ENCODE measurements at places on chromosomes 5 and 9. TPM values are rescaled to one million over a fixed set of nuclear protein-coding genes. Genes with fewer than 3 reads are reported as not detected.

GRCh38 chr5:80714570-80715298 lies 60.0 kb upstream of the DHFR start:
- DNase-seq: no peak

GRCh38 chr5:145921211-145921610 lies 15.2 kb upstream of the SH3RF2 start:
- no peak for DNase-seq

DNA sequence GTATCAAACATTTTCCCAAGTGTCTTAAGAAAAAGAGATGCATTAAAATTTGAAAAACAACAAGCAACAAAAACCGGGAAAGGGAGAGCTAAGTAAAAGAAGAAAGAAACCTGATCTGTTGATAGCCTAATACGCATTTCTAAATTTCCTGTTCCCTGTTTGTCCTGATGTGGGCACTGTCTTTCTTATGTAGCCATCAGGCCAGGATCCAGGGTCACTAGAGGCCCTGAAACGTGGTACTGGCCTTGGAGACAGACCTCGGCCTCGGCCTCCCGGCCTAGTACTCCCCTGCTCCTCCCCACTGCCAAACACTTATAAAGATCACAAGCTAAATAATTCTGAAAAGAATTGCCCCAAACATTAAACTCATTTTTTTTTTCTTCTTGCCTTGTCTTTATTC lies 547.2 kb downstream of the IRX1 start:
- DNase-seq: peak; percentile 25

DNA sequence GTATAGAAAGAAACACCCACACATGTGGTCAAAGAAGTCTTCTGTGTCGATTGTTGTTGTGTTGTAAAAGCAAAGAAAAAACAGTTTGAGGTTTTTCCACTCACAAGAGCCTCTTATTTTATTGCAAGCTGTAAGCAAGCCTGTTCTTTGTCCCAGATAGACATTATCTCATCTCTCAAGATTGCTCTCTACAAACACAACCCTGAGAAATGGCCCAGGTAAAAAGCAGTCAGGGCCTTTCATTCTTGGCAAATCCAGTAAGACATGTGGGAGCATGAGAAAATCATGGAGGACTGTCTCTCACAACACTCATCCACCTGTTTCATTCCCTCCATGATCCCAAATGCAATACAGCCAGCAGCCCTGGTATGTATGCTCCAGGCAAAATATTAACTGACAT lies 286.6 kb upstream of the POU5F2 start:
- no peak for DNase-seq

DNA sequence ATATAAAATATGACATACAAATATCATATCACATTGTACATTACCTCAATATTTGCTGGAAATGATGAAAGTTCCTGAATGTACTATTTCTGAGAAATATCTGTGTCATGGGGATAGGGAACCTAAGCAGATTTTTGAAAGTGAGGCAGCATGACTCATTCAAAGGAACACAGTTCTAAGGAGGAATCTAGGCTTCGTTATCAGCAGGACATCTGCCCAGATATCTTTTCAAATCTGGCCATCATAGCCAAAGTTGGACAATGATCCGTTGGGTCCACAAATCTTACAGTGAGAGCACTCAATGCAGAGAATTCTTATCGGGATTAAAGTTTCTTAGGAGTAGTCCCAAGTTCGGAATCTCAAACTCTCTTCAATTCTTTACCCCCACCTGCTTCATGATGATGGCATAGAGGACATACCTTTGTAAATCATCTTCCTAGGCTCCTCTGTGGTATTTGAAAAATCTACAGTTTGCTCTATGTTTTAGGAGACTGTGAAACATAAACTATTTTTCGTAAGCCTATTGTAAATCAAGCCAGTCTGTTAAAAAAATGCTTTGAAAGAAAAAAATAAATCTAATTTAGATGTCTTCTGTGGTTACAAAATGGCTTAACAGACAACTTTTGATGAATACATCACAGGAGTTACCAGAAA lies 29.4 kb upstream of the ALDH1A1 start:
- no peak for DNase-seq

- DNase-seq: no peak
Observed at GRCh38 chr5:53099546-53099945, 10.0 kb downstream of the MOCS2 start.

GRCh38 chr9:82912645-82913044 lies 150.3 kb downstream of the RASEF start:
- no peak for DNase-seq

GRCh38 chr9:110950041-110950645 lies 88.1 kb downstream of the LPAR1 start:
- DNase-seq: no peak

DNA sequence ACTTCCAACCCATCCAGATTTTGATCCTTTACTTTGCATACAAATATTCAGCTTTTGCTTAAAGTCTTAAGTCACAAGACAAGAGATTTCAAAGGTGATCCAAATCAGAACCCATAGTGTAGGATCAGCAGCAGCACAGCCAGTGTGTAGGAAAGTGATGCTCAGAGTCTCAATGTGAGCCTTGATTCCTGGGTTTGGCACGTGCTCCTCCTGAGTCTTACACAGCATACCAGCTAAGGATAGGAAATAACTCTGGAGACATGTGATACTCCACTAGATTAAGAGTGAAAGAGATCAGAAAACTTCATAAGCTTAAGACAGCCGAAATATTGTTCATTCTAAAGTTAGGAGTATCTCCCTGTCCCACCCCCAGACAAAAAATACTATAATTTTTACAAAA lies 344.9 kb downstream of the SEMA5A start:
- DNase-seq: no peak

GRCh38 chr5:135993335-135993879 lies 35.4 kb upstream of the TGFBI start:
- no peak for DNase-seq

GRCh38 chr9:25677301-25678146 lies 720 bp downstream of the TUSC1 start:
- DNase-seq: peak; percentile 53

- DNase-seq: no peak
Observed at GRCh38 chr5:67494186-67494855, 297.7 kb upstream of the CD180 start.

GRCh38 chr5:133331941-133332340 lies 280.1 kb downstream of the HSPA4 start:
- DNase-seq: no peak

DNA sequence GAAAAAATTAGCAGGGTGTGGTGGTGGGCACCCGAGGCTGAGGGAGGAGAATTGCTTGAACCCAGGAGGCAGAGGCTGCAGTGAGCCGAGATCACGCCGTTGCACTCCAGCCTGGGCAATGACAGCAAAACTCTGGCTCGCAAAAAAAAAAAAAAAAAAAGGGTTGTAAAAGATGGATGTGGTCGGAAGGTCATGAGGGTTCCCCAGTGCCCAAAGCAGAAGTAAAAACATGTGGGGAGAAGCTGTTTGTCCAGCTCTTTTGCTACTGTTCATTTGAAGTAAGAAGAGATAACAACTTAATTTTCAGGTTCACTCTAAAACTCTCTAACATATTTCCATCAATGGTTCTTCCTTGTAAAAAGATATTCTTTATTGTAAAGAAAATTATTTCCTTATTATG lies 57.1 kb upstream of the GOLPH3 start:
- no peak for DNase-seq

DNA sequence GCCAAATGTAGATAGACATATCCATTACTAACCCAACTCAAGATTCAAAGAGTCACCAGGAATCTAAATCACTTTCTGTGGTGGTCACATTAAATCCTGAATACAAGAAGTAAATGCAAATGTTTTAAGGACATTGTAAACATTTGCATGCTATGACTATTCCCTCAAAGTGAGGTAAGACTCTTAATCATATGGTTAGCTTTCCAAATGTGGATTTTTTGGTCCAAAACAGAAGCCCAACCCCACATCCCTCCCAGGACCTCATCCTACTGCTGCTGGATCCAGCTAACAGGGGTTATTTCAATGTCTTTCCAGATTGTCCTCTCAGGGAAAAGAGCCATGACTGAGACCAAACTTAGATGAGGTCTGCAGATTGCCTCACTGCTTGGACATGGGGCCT lies 228.1 kb upstream of the PANK3 start:
- no peak for DNase-seq

DNA sequence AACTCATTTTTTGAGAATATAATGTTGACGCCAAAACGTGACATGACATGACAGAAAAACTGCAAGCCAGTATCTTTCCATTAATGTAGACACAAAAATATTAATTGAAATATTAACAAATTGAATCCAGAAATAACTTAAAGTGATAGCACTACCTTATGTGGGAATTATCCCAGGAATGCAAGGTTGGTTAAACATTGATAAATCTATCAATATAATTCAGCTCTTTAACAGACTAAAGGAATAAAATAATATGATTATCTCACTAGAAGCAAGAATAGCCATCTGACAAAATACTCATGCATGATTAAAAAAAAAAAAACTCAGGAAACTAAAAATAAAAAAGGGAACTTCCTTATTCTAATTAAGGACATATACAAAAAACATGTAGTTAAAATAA lies 6.8 kb downstream of the ZNF510 start:
- DNase-seq: no peak

DNA sequence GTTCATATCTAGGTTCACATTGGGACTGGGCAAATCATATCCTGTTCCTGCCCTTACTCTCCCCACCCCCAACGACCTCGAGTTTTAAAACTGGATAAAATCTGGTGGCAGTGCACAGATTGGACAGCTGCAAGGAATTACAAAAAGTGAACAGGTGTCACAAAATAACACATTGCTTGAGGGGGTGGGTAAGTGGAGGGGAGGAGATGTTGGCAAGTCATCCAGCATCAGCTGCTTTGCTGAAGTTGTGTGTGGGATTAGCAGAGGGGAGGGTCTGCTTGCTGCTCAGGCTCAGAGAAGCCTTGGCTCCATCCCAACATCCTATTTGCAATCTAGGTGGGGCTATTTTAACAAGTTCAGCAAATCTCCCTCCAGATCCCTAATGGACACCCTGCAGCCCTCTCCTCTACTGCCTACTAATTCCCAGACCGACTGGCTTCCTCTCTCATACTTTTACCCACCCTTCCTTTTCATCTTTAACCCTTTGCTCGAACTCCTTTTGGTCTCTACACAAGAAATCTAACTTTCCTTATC lies 39.8 kb upstream of the SLC24A2 start:
- no peak for DNase-seq

- no peak for DNase-seq
Observed at GRCh38 chr9:137924761-137925369, 47.3 kb downstream of the CACNA1B start.

- peak; percentile 89 for DNase-seq
Observed at GRCh38 chr9:123356851-123357742, 1.1 kb downstream of the CRB2 start.

The GRHPR gene
- 116 TPM for total RNA-seq

The ERGIC1 gene
- 28.7 TPM for total RNA-seq

The ACOT12 gene
- total RNA-seq: not detected

The ZBED3 gene
- total RNA-seq: 1.2 TPM

The FOXB2 gene
- total RNA-seq: not detected

The LVRN gene
- 0.53 TPM for total RNA-seq
